Ammon's horn (tissue), 1 donor: ENCODE measurements at places on chromosomes 2 and 18.

- DNase-seq, result no peak
Measured at GRCh38 chr2:175048275-175048674, 43.1 kb upstream of the CHN1 start.

DNA sequence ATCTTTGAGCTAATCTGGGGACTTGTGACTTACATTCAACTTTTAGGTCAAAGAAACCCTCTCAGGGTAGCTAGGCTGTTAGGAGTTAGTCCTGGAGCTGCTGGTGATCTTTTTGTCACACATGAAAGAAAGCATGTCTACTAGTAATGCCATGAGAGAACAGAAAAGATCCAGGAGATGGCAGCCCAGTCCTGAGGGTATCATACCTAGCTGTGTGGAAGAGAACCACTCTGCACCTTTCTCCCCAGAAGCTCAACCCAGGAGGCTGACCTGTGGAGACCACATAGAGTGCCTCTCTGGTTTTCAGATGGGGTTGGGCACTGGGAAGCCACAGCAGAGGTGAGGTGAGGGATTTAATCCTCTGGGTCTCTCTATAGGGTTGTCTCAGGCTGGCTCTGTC, 460.2 kb upstream of the UBE2E3 start:
- peak; percentile 22 for DNase-seq

DNA sequence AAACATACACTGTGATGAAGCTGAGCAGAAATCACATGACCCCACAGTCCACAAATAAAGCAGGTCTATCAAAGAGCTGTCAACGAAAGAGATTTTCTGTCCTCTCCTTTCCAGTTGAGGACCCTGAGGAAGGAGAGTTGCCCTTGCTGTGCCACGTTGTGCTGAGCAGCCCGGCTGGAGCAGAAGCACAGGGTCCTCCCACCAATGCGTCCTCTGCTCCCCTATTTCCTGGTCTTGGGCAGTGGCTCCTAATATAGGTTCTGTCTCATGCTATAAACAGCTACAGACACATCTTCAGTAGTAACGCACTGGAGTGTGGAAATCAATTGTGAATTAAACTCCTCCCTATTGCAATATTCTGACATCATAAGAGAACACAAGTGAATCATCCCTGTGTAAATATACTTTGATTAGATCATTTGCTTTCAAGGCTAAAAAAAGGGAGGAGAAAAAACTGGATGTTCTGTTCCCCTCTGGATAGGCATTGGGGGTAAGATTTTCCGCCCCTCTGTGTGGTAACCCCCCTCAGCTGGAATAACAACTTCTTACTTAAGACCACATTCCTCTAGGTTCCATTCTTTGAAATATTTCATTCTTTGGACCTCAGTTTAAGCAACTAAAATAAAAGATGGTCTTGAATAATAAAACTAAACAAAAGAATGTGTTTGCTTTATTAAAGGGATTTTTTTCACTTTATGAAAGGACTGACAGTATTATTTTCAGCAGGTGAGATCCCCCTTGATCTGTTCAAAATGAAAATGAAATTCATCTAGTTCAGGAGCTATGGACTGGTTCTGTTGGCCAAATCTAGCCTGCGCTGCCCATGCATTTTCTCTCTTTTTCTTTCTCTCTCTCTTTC, 8.3 kb upstream of the RHOB start:
- DNase-seq, result no peak

- DNase-seq, result no peak
Measured at GRCh38 chr2:224722250-224722649, 6.1 kb upstream of the CCDC195 start.

GRCh38 chr18:34901299-34901698, 139.9 kb upstream of the MAPRE2 start:
- DNase-seq, result no peak

GRCh38 chr2:142502402-142502801, 371.6 kb upstream of the LRP1B start:
- DNase-seq, result no peak

GRCh38 chr2:157901325-157901724, 25.2 kb upstream of the ACVR1 start:
- no peak for DNase-seq

DNA sequence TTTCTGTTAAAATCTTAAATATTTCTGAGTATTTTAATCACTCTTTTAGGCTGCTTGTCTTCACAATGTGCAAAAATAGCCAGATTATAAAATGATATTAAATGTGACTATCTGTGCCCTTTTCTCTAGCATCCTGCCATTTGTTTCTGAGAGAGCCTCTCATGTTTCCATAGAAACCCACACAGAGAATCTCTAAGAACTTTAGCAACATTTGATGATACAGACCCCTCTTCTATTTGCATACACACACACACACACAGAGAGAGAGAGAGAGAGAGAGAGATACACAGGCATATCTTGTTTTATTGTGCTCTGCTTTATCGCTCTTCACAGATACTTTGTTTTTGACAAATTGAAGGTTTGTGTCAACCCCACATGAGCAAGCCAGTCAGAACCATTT, 134.5 kb upstream of the DDX18 start:
- no peak for DNase-seq

DNA sequence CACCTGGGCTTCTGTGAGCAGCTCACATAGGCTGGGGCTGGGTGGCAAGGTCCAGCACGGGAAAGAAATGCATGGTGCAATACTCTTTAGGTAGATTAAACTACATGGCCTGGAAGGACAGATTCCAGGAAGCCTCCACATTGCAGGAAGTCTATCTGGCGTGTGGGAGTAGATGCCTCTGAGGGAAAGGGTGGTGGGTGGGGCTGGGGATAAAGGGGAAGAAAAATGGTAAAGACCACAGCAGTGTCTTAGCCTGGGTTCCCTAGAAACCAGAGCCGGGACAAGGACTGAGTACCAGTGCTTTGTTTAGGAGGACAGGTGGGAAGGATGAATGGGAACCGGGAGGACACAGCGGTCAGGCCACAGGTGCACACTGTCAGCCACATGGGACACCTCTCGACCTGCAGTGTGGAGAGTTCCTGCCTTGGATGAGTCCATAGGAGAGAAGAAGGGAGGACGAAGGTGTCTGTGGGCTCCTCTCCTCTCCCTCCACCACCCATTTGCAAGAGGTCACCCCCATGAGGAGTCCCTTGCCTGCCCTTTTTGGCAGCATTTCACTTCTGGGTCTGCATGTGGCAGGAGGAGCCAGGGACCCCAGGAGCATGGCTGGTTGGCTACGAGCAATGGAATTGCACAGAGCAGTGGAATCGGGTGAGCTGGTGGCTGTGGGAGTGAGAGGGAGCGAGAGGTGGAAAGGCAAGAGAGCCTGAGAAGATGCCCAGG, 91.5 kb upstream of the HS6ST1 start:
- DNase-seq, result no peak

GRCh38 chr18:48742706-48743475, 204.1 kb downstream of the CTIF start:
- DNase-seq, result peak; percentile 74

GRCh38 chr2:230068016-230068650, 591 bp downstream of the SLC16A14 start:
- DNase-seq, result peak; percentile 59

DNA sequence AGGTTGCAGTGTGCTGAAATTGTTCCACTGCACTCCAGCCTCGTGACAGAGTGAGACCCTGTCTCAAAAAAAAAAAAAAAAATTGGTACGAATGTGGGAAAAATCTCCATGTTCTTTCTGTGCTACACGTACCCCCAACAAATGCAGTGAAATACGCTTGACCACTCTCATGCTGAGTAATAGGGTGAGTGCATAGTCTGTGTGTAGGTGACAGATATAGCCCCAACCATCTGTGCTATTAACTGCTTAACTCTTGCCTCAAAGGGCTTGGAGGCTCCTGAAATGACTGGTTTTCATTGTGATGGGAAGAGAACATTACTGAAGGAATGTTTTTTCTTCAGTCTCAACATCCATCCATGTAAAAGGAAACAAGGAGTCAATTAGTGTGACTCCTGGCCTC, 15.7 kb downstream of the LYPD1 start:
- DNase-seq, result no peak

DNA sequence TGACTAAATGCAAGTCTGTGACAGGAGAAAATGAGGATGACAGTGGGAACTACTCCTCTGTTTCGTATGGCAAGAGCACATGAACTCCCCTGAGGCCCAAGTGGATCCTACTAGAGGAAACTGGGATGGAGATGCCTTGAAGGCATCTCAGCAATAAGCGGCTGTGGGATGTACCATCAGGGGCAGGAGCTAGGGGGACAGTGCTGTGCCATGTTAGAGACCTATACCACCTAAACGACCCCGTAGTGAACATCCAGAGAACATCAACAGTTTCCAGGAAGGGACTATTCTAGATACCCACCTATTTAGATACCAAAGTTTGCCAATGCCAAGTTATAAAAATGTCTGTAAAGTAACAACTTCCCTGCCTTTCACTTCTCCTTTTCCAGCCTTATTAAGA, 860.8 kb upstream of the ACVR2A start:
- no peak for DNase-seq

DNA sequence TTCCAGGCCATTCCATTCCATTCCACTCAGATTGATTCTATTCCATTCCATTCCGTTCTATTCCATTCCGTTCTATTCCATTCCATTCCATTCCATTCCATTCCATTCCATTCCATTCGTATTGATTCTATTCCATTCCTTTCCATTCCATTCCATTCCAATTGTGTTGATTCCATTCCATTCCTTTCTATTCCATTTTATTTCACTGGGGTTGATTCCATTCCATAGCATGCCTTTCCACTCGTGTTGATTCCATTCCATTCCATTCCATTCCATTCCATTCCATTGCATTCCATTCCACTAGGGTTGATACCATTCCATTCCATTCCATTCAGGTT, 1142.3 kb downstream of the RPIA start:
- DNase-seq, result no peak

DNA sequence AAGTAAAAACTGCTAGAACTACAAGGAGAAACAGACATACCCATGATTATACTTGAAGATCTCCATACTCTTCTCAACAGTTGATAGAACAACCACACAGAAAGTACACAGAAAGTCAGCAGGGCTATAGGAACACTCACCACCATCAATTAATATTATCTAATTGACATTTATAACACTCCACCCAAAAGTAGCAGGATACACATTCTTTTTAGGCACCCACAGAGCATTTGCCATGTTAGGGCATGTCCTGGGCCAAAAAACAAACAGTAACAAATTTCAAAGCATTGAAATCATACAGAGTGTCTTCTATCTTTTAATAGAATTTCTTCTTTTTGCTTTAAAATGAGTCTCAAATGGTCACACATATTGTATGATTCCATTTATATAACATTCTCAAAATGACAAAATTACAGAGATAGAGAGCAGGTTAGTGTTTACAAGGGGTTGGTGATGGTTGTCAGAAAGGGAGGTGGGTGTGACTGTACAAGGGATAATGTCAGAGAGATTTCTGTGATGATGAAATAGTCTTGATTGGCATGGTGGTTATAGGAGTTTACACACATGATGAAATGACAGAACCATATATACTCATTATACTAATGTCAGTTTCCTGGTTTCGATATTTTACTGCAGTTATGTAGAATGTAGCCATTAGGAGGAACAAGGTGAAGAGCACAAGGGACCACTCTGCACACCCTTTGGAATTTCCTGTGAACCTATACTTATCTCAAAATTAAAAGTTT, 82.8 kb downstream of the NCK2 start:
- DNase-seq, result no peak

DNA sequence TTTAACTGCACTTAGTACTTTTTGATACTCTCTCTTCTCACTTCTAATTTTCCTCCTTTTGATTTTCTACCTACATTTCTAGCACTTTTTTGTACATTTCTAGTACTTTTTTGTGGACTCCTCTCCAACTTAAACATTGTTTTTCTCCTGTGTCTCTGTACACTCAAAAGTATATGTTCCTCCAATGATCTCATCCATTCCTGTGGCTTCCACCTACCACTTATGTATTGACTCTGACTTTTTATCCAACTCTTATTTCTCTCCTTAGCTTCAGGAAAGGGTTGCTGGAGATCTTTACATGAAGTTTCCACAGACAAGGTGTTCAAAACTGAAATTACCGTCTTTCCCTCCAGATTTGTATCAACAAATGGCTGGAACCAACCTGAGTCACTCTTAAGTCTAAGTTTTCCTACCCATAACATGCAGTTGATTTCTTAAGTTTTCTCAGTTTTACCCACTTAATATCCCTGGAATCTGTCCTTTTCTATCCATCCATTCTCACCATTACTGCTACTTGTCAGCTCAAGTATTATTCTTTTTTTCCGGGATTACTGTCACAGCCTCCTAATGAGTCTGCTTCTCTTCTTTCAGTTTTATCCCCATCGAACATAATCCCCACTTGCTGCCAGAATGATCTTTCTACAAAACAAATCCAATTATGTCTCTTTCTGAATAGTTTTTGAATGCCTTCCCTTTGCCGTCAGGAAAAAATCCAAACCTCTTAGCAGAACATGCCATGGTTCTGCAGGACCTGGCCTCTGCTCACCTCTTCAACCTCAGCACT, 22.6 kb upstream of the PELI1 start:
- no peak for DNase-seq

DNA sequence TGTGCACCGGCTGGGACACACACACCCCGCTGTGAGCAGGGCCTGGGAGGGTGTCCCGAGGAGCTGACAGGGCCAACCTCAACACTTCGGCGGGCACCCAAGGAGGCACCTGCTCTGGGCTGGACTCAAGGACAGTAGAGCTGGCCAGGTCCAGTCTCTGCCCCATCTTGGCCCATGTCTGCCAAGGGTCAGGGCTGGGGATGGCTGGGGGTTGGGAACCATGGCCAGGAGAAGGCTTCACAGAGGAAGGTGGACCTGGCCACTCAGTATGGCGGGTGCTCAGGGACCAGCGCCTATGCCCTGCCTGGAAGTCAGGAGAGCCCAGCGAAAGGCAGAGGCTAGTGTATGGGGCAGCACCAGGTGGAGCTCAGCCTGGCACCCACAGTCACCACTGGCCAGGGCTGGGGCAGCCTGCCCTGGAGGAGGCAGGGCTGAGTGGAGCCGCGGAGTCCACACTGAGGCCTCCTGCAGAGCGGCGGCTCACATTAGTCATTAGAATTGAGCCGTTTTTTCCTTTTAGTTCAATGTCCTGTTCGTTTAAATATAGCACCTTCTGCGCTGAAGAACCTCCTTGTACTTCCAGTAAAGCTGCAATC, 4.2 kb downstream of the ERFE start:
- DNase-seq, result no peak

- DNase-seq, result no peak
Measured at GRCh38 chr2:70716131-70716743, 51.8 kb downstream of the ADD2 start.

DNA sequence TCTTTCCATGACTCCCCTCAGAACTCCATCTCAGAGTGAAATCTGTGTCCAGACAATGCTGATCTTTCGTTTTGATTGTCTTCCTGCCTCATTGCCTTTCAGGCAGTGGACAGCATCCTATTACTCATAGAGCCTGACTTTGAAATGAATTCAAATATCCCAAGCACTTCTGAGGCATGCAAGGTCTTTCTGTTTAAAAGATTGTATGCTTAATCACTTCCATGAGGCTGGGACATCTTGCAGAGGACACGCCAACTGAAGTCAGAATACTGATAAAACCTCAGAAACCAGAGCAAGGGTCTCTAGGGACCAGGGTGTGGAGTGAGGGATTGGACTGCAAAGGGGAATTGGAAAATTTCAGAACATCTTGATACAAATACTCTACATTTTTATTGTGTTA, 836.5 kb upstream of the ID2 start:
- no peak for DNase-seq

- no peak for DNase-seq
Measured at GRCh38 chr2:10634495-10634894, 55.3 kb downstream of the NOL10 start.

- peak; percentile 75 for DNase-seq
Measured at GRCh38 chr2:215269397-215270117, 42.3 kb upstream of the ATIC start.
